ENCODE measurements at places on chromosomes 13 and 19.

DNA sequence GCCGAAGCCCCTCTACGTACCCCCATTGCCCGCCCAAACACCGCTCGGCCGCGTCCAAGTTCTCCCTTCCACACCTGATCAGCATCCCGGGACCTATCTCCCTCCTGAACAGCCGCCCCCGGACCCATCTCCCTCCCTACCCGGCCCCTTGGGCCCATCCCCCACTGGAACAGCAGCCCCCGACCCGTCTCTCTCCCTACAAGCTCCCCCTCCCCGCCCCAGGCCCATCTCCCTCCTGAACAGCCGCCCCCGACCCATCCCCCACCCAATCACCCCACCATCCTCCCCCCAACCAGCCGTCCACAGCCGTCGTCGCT is 610 bp downstream of the ZSCAN1 start:
- H3K36me3 ChIP-seq, result peaks cover 12% of the 10 kb centered on the region
- DNase-seq, result peak; percentile 47
- peaks cover 6% of the 10 kb centered on the region for H3K4me1 ChIP-seq
- peak overlapping the region; percentile 68 for H3K4me3 ChIP-seq
- peaks cover 9% of the 10 kb centered on the region for H3K27me3 ChIP-seq
- no peak overlapping the region for H3K27ac ChIP-seq

DNA sequence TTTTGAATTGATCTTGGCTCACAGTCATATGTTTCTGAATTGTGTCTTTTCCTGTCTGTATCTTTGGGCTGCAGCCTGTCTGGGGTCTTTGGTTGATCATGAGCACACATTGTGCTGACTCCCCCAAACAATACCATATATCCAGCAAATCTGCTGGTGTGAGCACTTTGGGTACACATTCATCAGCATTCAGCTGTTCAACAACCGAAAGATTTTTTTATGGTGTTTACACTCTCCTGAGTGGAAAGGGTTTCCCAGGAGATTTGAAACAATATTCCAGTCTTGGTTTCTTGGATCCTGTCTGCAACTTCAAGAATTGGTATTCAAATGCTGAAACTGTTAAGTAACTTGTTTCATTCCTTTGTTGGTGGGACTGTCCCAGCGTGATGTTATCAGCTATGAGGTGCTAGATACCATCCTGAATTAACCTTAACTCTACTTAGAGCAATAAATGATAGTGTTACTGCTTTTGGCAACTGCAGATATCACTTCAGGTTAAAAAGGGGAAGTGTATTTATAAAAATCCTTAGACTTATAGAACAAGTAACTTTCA is 78.4 kb upstream of the DIAPH3 start:
- no peak overlapping the region for H3K4me3 ChIP-seq
- H3K4me1 ChIP-seq, result no peaks in the 10 kb centered on the region
- H3K27ac ChIP-seq, result no peak overlapping the region
- H3K27me3 ChIP-seq, result no peaks in the 10 kb centered on the region

DNA sequence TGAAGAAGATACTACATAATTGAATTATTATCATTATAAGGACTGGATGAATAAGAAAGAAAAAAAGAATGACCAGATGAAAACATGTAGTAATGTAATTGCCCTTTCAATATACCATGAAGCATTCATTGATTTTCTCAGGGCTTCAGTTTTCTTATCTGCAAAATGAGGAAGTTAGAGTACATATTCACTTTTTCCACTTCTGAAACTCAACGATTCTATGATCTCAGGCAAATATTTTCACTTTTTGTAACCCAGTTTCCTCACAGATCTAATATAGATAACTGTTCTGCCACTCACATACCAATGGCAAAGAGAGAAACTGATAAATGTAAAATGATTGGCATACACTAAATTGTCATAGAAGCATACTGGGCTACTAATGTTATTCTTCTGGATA is 856.6 kb upstream of the KLHL1 start:
- peaks cover 18% of the 10 kb centered on the region for H3K4me1 ChIP-seq
- no peak overlapping the region for H3K27ac ChIP-seq
- H3K27me3 ChIP-seq, result peaks cover 2% of the 10 kb centered on the region
- H3K36me3 ChIP-seq, result no peaks in the 10 kb centered on the region

- H3K4me1 ChIP-seq, result peaks cover 12% of the 10 kb centered on the region
- H3K27ac ChIP-seq, result no peak overlapping the region
- no peak overlapping the region for H3K4me3 ChIP-seq
- peaks cover 7% of the 10 kb centered on the region for H3K36me3 ChIP-seq
- no peak for DNase-seq
Measured at GRCh38 chr13:40488869-40489391, 177.5 kb downstream of the FOXO1 start.

- DNase-seq, result peak; percentile 34
- H3K4me1 ChIP-seq, result peaks cover 3% of the 10 kb centered on the region
- H3K27me3 ChIP-seq, result peaks cover 2% of the 10 kb centered on the region
- no peak overlapping the region for H3K4me3 ChIP-seq
- H3K36me3 ChIP-seq, result peaks cover 6% of the 10 kb centered on the region
Measured at GRCh38 chr13:114015111-114015968, 41.5 kb upstream of the C13orf46 start.

GRCh38 chr19:1860042-1860775 is 3.2 kb downstream of the KLF16 start:
- no peaks in the 10 kb centered on the region for H3K36me3 ChIP-seq
- H3K27me3 ChIP-seq, result peaks cover 11% of the 10 kb centered on the region
- peak overlapping the region; percentile 30 for H3K4me3 ChIP-seq
- H3K27ac ChIP-seq, result no peak overlapping the region
- peak; percentile 67 for DNase-seq

All from glutamatergic neuron (in vitro differentiated cells).